Muscle of leg (tissue), 16 donors: ENCODE measurements at places on chromosomes 2 and 18. TPM values are rescaled to one million over a fixed set of nuclear protein-coding genes. Genes with fewer than 3 reads are reported as not detected.
A peak's percentile ranks its signal among the peaks of the same experiment; 100 is the strongest.

The TDRD15 gene
- not detected for total RNA-seq

DNA sequence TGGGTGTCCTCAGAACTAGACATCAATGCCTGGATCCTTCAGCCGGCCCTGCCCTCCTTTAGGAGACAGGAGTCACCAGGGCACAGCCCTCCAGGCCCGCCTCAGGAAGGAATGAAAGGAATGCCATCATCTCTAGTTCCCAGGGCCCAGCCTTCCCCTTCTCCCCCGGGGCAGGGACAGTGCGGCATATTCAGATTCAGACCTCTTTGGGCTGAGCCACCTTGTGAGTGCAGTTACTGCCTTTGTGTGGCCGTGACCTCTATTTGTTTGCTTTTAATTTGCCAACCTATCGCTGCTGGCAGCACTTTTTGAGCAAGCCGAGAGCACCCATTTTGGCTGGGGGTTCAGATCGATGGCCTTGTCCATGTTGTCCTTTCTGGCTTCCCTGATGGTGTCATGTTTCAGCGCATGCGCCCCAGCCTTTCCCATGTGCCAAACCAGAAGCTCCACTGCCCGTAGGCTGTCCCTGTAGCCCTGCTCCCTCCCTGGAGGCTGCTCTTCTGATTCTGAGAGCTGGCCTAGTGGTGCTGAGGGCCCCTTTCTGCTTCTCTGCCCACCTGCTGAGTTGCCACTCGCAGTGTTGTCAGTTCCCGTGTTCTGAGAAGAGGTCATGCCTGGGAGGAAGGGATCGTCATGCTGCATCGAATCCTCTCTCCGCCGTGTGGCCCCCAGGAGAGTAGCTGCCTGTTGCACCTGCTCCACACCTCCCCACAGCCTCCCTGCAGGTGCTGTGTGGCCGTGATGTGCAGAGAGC lies 10.9 kb downstream of the ANKRD23 start:
- peak; percentile 76 for DNase-seq

DNA sequence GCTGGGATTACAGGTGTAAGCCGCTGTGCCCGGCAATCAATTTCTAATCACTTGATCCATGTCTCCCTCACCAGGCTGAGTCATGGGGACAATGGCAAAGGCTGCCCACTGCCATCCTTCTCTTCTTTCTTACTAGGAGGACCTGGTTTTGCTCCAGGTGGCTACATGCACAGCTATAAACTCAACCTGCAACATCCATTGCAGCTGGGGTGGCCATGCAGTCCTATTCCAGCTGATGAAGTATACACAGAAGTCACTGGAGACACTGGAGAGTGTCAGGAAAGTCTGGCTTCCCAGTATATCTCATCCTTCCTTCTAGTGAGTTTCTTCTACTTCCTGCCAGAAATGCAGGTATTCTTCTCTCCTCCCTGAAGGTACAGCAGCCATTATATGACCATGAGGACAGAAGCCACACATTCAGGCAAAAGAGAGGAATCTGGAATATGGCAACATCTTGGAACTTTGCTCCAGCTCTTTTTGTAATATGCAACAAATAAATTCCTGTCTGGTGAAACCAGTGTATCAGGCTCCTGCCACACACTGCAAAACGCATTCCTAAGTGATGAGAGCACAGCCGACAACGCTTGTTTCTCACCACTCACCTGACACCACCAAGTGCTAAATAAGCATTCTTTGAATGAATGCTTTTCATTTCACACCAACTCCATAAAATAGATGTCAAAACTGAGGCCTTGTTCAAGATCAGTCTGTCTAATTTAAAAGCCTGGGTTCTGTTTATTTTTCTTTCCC lies 32.3 kb downstream of the SCTR start:
- peak; percentile 30 for DNase-seq

The RBKS gene
- 0.80 TPM for total RNA-seq

DNA sequence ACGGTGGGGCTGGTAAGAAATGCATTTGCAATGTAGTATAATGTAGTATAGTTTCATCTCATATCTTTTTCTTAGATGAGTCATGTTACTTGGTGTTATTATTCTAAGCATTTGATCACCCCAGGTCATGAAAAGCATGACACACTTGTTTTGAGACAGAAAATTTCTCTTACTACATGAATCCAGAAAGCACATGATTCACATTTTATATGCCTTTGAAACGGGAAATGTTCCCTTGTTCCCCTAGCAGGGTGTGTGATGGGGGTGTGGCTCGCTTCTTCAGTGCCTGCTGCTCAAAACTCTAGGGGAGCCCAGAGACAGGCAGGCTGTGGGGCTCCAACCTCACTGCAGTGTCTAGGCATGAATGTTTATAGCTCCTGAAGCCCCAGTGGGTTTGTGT lies 116.0 kb upstream of the RAB27B start:
- no peak for DNase-seq

DNA sequence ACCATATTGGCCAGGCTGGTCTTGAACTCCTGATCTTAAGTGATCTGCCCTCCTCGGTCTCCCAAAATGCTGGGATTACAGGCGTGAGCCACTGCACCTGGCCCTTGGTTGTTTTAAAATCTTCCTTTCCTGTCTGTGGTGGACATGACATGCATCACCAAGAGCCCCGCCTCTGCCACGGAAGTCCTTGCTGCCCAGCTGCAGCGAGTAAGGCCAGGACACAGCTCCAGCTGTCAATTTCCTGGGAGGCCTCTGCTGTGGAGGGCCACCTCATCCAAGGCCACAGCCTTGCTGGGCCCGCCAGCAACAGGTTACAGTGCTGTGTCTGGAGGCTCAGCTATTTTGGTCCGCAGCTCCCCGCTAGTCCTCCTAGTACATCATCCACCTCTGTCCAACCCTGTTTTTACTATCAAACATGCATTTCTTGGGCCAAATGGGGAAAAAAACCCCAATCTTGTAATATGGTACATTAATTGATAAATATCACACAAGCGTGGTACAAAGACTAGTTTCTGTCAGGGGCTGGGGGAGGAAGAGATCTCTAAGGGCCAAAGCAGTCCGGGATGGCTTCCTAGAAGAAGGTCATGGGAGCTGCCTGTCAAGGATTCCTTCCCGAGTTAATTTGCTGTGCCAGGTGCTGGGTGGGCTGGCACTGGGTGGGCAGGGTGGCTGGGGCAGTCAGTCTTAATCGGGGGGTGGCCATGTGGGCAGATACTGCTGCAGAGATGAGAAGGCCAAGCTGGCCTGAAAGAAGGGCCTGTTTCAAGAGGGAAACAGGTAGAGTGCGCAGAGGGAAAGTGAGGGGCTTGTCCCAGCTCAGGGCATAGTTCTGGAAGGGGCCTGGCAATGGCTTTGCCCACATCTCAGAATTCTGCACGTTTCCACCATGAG lies 100.5 kb downstream of the INHBB start:
- DNase-seq, result no peak

The FER1L5 gene
- total RNA-seq, result 0.98 TPM
